ENCODE measurements at places on chromosomes 6 and 20.
A peak's percentile ranks its signal among the peaks of the same experiment; 100 is the strongest.

GRCh38 chr6:131063028-131063763 is at the start of gene EPB41L2:
EPB41L2 (minus strand) TSS chr6:131063245; CDS start chr6:130956485, 106,760 bp downstream.
- DNase-seq, result peak; percentile 83

DNA sequence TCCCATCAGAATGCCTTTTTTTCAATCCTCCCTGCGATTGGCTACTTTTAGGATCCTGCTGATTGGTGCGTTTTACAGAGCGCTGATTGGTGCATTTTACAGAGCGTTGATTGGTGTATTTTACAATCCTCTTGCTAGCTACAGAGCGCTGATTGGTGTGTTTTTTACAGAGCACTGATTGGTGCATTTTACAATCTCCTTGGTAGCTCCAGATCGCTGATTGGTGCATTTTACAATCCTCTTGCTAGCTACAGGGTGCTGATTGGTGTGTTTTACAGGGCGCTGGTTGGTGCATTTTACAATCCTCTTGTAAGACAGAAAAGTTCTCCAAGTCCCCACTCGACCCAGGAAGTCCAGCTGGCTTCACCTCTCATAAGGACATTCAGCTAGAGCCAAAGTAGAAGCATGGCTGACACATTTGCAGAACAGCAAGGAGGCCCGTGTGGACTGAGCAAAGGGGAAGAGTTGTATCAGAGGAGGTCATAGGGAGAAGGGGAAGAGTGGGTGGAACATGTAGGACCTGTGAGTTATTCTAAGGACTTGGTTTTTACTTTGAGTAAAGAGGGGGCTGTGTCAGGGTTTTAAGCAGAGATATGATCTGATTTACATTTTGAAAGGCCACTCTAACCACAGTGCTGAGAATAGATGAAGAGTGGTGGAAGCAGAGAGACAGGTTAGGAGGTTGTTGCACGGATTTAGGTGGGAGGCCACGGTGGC is 2.6 kb downstream of the ALDH5A1 start:
- no peak for DNase-seq

DNA sequence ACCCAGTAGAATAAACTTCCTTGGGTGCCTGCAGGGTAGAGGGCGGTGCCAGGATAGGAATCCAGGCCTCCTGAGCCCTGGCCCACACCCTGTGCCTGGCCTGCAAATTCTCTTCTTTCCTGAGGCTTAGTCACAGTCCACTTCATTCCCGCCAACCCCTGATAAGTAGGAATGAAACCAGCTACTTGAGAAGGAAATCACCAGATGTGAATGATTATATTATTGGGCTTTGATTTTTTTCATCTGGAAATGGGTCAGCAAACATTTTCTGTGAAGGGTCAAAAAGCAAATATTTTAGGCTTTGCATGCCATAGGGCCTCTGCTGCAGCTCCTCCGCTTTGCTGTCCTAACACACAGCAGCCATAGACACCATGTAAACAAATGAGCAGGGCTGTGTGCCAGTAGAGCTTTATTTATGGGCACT is 50.2 kb downstream of the STK35 start:
- DNase-seq, result no peak

- DNase-seq, result no peak
Observed at GRCh38 chr6:44820759-44821158, 433.3 kb downstream of the CDC5L start.

DNA sequence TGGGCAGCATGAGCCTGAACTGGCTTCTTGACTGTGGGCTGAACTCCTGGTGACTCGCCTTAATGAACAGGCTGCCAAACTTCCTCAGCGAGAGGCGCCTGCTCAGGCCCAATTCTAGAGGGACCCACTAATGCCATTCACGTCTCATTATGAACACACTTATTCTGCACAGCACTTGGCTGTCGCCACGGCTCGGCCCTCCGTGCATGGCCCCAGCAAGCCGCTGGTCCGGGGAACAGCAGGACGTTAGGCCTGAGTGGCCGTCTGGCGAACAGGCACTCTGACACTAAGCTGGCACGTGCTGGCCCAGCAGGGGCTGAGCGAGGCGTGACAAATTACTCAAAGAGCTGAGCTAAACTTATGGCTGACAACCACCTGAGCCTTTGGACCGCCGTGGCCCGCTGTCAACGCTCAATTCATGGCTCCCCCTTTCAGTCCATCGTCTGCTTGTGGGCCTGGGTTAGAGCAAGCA is 45.9 kb downstream of the INSM1 start:
- DNase-seq, result no peak

GRCh38 chr6:141956046-141956761 is 176.5 kb upstream of the GJE1 start:
- no peak for DNase-seq

- no peak for DNase-seq
Observed at GRCh38 chr20:24469116-24469893, at the start of gene SYNDIG1. SYNDIG1 (plus strand) TSS chr20:24469629; CDS start chr20:24543098, 73,469 bp downstream.
